ENCODE measurements at places on chromosomes 3 and 15. TPM values are rescaled to one million over a fixed set of nuclear protein-coding genes. Genes with fewer than 3 reads are reported as not detected.

Gene RLBP1
- total RNA-seq = not detected

Gene ARL8B
- 72.1 TPM for total RNA-seq

Gene ACTRT3
- total RNA-seq = 5.2 TPM

Gene ZBTB20
- 22.9 TPM for total RNA-seq

Gene GOLGA8J
- not detected for total RNA-seq

Gene TMEM115
- 63.1 TPM for total RNA-seq

Gene CFAP100
- total RNA-seq = not detected

Gene MUC13
- 0.32 TPM for total RNA-seq

DNA sequence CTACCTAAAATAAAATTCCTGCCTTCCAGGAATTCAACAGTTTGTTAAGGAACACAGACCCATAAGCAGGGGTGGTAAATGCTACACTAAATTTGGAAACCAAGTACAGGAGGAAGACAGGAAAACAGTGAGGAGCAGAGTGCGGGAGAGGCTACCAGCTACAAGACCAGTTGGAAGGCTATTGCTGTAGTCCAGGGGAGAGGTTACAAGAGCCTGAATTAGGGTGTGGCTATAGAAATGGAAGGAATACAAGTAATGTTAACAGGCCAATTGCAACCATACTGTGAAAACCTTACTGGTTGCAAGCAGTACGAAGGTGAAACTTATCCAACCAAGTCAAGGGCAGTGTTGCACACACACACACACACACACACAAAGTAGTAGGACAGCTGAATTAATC lies 880 bp upstream of the ARMC8 start:
- no peak for DNase-seq

DNA sequence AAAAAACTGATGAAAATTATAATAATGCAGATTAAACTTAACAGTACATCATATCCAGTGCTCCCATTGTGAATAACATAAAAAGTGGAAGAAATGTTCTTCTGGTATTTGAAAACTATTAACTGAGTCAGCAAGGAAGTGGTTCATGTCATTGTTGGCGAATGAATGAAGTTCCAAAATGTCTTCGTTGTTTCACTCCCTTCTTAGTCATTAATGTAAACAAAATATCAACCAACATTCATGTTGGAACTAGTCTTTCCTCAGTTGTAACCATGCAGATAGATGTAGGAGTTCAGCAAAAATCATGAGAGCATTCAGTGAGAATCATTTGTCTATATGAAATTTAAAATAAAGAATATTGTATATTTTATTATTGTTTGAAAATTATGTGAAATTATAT lies 44.1 kb upstream of the ICE2 start:
- peak; percentile 46 for DNase-seq

- DNase-seq = peak; percentile 60
Observed at GRCh38 chr3:17182166-17182565, 297.4 kb downstream of the PLCL2 start.

- DNase-seq = peak; percentile 10
Observed at GRCh38 chr3:77513542-77513941, 473.6 kb downstream of the ROBO2 start.

- DNase-seq = peak; percentile 17
Observed at GRCh38 chr3:115512565-115513415, 110.5 kb upstream of the GAP43 start.

DNA sequence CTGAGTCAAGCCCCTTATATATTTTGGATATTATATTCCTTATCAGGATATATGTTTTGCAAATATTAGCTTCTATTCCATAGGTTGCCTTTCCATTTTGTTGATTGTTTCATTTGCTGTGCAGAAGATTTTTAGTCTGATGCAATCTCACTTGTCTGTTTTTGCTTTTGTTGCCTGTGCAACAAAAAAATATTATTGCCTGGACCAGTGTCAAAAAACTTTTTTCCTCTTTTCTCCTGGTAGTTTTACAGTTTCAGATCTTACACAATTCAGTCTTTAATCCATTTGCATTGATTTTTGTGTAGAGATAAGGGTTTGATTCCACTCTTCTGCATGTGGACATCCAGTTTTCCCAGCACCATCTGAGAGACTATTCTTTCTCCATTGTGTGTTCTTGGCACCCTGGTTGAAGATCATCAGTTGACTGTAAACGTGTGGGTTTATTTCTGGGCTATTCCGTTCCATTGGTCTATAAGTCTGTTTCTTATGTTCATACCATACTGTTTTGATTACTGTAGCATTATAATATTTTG lies 228.9 kb upstream of the NR2E3 start:
- DNase-seq = peak; percentile 66

- DNase-seq = peak; percentile 87
Observed at GRCh38 chr3:11530153-11530721, 113.5 kb downstream of the VGLL4 start.

DNA sequence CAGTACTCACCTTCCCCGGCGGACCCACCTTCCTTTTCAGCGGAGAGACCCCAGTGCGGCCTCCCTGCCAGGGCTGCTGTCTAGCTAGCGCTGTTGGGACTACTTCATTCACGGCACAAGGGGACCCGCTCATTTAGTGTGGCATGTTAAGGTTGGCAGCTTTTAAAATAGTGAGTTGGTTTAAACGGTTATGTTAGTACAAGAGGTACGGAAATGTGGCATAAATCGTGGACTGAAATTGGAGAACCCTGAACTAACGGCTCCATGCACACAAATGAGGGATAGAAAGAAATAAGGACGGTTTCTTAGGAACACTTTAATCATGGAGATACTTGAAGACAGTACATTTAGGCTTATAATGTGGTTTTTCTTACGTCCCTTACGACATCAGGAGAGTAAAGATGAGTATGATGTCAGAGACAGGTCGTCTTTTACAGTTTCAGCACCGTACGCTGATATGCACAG lies 752 bp downstream of the CEP63 start:
- peak; percentile 56 for DNase-seq

DNA sequence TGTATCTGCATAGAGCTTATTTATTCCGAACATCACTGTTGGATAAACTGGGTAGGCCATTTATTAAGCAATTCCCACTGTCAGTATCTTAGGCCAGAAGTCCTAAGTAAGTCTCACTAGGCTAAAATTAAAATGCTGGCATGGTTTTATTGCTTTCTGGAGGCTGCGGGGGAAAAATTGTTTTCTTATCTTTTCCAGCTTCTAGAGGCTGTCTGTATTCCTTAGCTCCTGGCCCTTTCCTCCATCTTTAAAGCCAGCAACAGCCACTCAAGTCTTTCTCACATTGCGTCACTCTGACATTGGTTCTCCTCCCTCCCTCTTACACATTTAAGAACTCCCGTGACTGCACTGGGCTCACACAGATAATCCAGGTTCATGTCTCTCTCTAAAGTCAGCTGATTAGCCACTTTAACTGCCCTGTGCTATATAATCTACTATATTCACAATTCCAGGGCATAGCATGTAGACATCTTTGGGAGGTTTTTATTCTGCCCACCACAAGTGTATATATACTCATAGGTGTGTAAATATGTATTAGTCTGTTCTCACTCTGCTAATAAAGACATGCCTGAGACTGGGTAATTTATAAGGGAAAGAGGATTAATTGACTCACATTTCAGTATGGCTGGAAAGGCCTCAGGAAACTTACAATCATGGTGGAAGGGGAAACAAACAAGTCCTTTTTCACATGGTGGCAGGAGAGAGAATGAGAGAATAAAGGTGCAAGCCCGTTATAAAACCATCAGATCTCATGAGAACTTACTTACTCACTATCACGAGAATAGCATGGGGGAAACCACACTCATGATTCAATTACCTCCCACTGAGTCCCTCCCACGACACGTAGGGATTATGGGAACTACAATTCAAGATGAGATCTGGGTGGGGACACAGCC lies 113.5 kb upstream of the SLC7A14 start:
- peak; percentile 69 for DNase-seq

GRCh38 chr3:39718674-39719595 lies 90.5 kb upstream of the MYRIP start:
- DNase-seq = no peak

DNA sequence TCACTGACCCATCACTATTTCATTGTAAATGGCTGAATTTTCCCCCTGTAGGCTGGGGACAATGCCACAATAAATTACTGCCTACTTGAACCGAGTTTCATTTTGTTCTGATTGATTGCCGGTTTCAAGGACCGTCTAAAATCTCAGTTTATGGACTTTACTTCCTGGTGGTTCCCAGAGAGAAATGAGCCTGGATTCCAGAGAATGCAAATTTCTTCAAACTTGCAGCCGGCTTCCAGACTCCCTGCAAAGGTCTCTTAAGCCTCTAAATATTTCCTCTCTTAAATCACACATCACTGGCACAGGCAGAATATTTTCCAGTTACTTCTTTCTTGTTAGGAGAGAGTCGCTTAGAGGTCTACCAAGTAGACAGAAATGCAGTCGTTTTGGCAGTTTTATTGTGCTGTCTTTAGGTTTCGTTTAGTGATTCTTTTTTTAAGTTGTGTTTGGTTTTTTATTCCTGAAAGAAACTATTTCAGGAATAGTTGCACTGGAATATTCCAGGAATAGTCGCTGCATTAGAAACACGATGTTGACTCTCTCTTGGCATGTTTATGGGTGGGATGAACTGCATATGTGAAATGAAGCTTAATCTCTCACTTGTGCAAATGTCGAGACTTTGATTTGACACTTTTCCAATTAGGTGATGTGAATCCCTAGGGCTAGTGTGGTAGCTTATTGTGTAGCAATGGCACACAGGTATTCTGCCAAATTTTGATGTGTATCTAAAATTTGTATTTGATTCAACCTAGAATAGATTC lies 284.1 kb upstream of the NR2E3 start:
- DNase-seq = peak; percentile 61

GRCh38 chr3:140715035-140715434 lies 37.2 kb downstream of the TRIM42 start:
- no peak for DNase-seq

- DNase-seq = peak; percentile 25
Observed at GRCh38 chr15:96218623-96219455, 111.7 kb upstream of the NR2F2 start.

GRCh38 chr3:118412503-118412902 lies 622.1 kb downstream of the IGSF11 start:
- DNase-seq = no peak

DNA sequence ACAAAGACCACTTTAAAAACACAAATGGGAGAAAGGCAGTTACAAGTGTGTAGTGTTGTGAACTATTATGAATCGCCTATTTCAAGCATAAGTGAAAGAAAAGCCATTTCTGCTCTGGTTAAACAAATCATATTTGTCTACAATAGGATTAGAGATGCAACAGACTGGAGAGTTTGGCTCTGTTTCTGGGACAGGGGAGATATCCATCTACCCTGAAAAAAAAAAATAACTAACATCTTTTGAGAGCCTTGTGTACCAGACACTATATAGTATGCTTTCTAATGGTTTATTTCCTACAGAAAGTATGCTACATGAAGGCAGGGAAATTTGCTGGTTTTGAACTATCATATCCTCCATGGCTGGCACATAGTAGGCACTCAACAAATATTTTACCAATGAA lies 106.7 kb upstream of the FHIT start:
- no peak for DNase-seq

DNA sequence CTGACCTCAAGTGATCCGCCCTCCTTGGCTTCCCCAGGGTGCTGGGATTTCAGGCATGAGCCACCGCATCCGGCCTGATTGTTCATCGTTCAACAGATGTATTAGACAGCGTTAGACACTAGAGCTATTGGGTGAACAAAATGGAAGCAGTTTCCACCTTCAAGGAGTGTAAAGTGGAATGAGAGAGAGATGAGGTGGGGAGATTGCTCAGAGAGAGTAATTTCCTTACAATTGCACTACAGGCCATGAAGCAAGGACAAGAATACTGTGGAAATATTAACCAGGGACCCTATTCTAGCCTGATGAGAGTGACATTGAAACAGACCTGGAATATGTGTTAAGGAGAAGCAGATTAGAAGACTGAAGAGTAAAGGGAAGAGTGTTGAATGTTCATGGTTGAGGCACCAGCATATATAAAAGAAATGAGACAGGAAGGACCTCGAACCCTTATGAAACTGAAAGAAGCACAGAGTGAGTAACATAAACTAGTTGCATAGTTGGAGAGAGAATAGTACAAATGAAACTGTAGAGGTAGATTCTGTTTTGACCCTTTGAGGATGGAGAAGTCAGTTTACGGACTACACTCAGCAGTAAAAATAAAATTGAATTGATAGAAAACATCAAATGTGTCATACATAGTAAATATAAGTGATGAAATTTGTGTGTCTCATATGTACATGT lies 7.2 kb downstream of the RTF1 start:
- no peak for DNase-seq

DNA sequence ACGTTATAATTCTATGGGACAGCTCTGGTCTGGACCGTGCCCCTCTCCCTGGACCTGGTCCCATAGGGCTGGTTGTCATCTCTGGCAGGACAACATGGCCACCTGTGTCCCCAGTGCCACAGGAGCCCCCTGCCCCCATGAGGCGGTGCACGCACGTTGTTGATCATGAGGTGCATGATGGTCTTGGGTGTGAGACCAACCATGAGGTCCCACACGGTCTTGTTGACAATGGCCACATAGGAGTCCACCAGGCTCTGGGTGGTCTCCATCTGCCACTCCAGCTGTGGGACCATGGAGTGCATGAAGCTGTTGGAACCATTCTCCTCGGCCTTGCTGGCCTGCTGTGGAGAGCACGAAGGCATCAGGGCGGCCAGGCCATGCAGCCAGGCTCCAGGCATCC lies 19.7 kb downstream of the GOLGA6D start:
- DNase-seq = no peak

DNA sequence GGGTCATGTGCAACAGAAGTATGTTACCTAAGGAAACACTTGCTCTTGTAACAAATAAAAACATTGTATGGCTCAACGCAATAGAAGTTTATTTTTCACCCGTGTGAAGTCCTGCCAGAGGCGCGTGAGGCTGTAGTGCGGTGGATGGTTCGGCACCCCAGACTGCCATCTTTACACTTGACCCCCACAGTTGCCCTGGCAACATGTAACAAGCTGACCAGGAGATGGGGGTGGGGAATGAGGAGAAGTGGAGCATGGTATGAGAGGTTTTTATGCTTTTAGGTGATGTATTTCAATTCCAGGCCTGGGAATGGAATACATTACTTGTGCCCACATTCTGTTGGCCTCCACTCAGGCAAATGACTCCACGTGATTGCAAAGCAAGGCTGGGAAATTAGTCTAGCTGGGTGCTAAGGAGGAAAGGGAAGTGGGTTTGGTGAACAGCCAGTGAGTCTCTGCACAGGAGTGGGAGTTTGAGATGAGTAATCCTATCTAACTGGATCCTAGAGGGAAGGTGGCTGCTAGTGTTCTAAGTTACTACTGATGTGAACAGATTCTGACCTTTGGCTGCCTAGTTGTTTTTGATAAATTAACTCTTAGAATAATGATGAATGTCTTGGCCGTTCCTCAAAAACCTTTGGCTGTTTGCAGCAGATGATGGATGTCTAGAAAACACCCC lies 33.8 kb upstream of the GREM1 start:
- peak; percentile 85 for DNase-seq

- DNase-seq = no peak
Observed at GRCh38 chr3:168582503-168582902, 486.8 kb upstream of the GOLIM4 start.

Measured in fibroblast of villous mesenchyme (primary cell).